Left renal cortex interstitium (tissue), 4 donors: ENCODE measurements at places on chromosomes 3 and 15. TPM values are rescaled to one million over a fixed set of nuclear protein-coding genes. Genes with fewer than 3 reads are reported as not detected.

Gene CELSR3
- polyA plus RNA-seq, result 0.89 TPM

- no peak for DNase-seq
Observed at GRCh38 chr15:62068810-62069167, 2.0 kb downstream of the C2CD4A start.

GRCh38 chr3:65149877-65150276, 462.1 kb upstream of the ADAMTS9 start:
- DNase-seq, result no peak

DNA sequence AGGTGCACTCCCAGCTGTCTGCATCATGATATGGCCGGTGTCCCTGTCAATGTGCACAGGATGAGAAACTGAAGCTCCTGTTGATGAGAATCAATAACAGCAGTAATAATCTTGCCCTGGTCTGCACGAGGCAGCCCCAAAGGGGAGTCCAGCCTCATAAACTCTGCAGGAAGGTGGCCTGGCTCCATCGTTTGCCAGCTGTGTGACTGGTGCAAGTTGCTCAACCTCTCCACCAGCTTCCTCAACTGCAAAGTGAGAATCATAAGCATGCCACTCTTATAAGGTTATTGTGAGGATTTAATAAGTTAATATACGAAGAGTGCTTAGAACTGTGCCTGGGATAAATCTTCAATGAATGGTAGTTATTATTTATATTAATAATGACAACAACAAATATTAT, 203.4 kb upstream of the HES1 start:
- no peak for DNase-seq

DNA sequence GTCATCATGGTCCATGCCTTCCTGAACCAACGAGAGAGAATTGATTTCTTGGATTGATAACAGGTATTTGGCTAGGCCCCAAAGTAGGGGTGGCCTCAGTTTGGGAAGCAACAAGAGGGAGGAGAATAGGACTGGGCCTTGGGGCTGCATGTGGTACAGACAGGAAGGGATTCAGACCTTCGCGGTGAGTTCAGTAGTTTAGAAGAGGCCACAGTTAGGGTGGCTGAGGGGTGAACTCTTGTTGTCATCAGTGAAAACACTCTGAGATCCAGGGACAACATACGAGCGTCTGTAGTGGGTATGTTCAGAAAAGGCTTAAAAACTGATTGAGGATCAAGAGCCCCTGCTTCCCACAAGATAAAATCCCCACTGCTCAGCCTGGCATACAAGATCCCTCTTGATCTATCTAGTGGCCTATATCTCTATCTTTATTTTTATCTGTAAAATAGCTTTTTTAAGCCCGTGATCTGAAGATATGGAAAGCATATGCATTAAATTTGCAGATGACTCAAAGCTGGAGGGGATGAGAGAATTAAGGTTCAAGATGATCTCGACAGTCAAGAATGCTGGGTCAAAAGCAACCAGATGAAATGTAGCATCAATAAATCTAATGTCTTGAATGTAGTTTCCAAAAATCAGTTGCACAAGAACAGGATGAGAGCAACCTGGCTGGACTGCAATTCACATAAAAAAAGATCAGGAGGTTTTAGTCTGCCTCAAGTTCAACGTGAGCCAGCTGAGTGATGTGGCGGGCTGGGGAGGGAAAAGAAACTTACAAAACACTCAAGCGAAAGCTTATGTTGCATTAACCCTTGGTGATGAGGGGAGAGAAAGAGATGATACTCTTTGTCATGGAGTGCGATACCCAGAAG, 221.1 kb upstream of the TLE3 start:
- no peak for DNase-seq

DNA sequence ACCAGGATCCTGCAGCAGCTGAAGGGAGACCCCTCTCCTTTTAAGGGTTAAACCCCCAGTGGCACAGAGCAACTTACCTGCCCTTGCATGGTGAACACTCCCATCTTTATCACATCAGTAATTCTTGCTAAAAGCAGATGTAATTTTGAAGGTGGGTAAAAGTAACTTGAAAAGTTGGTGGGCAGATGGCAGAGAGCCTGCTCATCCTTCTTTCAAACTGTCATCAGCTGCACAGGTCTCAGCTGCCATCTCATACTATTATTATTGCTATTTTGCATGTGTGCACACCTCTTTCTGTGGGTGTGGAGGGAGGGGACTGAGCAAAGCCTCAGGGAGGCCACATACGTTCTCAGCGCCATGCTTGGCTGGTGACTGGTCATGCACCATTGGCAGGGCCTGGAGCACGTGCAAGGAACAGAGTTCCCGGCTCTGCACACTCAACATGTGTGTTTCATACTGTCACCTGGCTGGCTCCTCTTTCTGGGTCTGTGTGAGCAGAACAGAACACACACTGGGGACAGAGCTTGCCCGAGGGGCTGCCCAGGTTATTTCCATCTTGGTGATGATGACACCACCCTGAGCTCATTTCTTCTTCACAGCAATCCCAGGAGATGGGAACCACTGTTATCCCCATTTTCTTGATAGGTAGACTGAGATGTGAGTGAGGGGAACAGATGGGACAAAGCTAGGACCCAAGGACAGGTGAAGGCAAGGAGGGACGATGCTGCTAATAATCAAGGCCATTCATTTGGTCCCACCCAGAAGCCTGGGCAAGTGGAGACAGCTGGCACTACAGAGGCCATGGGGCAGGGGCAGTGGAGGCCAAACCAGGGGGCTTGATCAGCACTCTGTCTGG, 95.8 kb upstream of the KLF13 start:
- no peak for DNase-seq

Gene GASK1A
- 3.9 TPM for polyA plus RNA-seq

Gene C2CD4A
- 0.35 TPM for polyA plus RNA-seq

DNA sequence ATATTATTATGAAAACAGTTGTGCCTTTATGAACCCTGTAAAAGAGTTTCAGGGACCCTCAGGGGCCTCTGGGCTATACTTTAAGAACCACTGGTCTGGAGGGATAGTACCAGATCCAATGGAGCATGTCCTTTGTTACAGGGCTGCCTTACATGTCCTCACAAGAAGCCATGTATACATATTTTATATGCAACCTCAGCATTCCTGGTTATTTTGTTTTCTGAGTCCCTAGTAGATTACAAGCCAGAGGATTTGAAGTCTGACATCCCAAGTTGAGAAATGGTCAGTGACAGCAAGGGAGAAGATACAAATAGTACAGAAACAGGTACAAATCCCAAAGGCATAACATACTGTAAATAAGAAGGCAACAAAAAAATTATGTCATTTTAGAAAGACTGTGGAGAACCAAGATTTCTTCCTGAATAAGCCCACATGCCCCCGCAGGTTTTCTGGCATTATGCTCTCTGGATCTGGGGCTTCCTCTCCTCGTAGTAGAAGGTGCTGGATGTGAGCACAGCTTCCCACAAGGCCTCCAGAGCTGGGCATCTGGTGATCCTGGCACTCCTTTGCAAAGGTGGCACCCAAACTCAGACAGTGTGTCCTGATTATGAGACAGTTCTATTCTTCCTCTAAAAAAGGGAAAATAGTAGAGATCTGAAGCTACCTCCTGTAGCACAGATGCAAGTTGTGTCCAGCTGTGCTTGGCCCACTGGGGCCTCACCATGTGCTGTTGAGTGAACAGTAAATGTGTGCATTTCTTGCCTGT, 114.0 kb downstream of the NR1D2 start:
- no peak for DNase-seq

GRCh38 chr3:134307425-134307824, 56.8 kb upstream of the RYK start:
- no peak for DNase-seq

DNA sequence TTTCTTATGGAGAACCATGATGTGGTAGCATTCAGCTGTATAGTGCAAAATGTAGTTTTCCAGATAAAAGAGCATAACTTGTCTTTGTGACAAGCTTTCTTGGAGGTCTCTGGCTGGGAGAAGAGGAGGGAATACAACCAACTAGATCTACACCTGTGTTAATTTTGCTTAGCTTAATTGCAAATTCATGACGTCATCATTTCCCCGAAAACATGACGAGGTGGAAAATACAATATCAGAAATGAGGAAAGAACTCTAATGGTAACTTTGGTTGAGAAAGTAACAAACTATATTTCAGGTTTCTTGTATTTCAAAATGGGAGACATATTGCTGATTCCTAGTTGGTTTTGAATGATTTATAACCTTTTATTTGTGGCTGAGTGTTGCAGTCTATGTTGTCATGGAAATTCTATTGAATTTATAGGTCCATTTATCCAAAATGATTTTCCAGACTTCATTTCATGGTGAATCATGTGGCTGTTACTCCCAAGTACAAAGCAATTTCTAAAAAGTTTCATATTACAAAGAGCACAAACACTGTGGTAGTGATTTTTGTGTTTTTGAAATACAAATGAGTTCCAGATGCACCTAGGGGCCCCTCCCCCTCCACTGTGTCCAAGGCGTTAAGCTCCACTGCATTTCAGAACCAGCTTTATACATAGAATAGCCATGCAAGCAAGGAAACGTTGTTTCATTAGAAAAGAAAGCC, 307.2 kb downstream of the FEZF2 start:
- no peak for DNase-seq

- no peak for DNase-seq
Observed at GRCh38 chr3:72892870-72893269, 5.0 kb downstream of the GXYLT2 start.

Gene KCNMB3
- 4.4 TPM for polyA plus RNA-seq

DNA sequence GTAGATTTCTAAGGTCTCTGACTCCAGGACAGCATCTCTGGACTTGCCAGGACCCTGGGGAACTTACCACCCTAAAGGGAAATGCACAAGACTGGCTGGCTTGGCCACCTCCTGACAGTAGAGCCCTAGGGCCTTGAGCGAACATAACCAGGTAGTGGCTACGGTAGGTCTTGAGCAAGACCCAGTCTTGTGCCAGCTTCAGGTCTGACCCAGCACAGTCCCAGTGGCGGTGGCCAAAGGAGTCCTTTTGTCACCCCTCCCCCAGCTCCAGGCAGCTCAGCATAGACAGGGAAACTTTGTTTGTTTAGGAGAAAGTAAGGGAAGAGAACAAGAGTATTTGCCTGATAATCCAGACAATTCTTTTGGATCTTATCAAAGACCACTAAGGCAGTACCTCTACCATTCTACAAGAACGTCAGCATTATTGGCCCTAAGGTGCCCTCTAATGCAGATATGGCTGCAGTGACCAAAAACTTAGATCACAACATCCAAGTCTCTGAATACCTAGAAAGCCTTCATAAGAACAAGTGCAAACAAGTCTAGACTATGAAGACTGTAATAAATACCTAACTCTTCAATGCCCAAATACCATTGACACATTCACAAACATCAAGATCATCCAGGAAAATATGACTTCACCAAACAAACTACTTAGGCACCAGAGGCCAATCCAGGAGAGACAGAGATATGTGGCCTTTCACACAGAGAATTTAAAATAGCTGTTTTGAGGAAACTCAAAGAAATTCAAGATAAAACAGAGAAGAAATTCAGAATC, 38.7 kb upstream of the FBN1 start:
- no peak for DNase-seq

DNA sequence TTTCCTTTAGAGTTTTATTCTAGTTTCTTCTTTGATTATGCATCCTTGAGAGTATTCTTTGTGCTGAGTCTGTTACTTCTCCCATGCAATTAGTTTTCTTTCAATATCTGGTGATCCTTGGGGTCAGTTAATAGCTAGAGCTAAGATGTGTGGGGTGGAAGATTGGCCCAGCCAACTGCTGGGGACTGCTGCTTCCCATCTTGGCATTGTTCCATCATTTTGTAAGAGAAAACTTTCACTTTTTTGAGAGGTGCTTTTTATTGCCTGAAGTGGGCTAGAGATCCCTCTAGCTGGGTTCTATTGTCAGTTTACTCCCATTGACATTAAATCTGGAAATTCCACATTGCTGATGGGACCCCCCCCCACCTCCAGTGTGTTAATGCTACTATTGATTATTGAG, 15.4 kb downstream of the BCL2L10 start:
- DNase-seq, result no peak

DNA sequence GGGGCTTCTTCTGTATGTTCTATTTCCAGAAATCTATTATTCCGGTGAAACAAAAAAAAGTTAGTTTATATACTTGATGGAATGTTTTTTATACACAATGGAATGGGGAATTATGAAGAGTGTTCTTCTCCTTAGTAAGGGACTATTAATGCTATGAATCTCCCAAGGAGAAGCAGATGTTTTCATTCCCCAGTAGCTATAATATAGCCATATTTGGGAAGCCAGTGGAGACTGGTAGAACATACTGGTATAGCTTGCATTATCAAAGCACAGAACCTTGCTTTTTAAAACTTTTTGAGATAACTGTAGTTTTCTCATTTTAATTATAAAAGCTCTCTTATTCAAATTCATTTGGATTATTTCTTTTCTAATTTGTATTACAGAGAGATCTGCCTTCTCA, 38.3 kb downstream of the ADGRG7 start:
- DNase-seq, result no peak

DNA sequence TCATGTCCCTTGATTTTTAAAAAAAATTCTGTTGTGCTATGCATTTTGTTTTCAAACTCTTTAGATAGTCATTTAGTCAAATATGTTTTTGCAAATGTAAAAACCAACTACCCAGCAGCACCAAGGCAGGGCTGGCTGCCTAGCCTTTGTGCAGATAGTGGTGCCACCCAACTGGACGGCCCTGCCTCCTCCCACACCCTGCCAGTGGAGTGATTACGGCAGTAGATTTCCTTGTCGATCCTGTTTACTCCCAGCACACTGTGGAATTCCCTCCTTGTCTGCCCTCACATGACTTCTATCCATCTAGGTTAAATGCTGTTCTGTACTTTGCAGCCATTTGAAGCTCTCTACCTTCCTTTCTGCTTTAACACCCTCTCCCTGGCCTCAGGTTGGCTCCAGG, 79.4 kb upstream of the PLXNA1 start:
- no peak for DNase-seq

Gene CHRD
- polyA plus RNA-seq, result 17.3 TPM

GRCh38 chr3:113985541-113985940, 37.7 kb downstream of the ZDHHC23 start:
- DNase-seq, result no peak

Gene DGKG
- polyA plus RNA-seq, result 0.92 TPM

Gene XIRP1
- 0.04 TPM for polyA plus RNA-seq

Gene RPL35A
- 2,091 TPM for polyA plus RNA-seq

GRCh38 chr15:67692573-67692972, 132.7 kb upstream of the SKOR1 start:
- DNase-seq, result no peak

Gene MASP1
- 8.6 TPM for polyA plus RNA-seq

- DNase-seq, result no peak
Observed at GRCh38 chr15:25932696-25933095, 69.6 kb upstream of the ATP10A start.

GRCh38 chr3:141878326-141878725, 1.9 kb downstream of the ATP1B3 start:
- no peak for DNase-seq

DNA sequence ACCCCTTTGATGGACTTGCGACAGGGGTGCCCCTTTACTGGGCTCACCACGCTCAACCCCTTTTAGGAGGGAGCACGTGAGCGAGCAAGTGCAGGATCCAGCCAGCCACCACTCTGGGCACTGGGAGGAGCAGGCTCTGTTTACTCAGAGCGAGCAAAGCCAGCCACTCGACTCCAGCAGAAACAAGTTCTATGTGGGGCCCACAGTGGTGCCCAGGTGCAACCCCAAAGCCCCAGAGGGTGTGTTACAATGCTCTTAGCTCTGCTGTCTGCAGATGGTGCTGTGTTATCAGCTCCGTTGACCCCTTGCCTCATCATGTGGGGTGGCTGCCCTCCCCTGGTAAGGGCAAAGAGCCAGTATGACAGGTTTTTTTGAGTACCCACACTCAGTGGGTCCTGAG, 120.3 kb upstream of the SUCLG2 start:
- no peak for DNase-seq

GRCh38 chr3:177642804-177643125, 445.5 kb upstream of the TBL1XR1 start:
- DNase-seq, result no peak

GRCh38 chr15:66269326-66270090, 16.0 kb upstream of the MEGF11 start:
- no peak for DNase-seq

GRCh38 chr3:24846286-24846860, 351.7 kb upstream of the THRB start:
- no peak for DNase-seq
